ENCODE measurements at places on chromosomes 5 and 9.

DNA sequence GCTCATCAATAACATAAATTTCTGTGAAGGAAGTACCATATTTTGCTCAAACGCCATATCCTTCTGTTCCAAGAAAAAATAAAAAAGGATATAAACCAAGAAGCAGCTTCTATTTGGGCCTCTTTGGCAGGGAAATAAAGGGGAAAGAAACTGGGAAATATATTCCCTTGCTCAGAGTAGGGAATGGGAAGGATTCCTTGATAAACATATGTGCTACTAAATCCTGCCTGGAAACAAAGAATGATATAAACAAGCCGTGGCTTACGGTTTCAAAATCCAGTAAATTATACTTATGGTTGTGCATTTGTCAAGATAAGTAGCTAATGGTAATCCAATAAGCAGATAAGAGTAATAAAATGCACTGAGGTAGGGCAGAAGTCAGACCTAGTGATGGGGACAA is 481.6 kb downstream of the NTRK2 start:
- DNase-seq = no peak

DNA sequence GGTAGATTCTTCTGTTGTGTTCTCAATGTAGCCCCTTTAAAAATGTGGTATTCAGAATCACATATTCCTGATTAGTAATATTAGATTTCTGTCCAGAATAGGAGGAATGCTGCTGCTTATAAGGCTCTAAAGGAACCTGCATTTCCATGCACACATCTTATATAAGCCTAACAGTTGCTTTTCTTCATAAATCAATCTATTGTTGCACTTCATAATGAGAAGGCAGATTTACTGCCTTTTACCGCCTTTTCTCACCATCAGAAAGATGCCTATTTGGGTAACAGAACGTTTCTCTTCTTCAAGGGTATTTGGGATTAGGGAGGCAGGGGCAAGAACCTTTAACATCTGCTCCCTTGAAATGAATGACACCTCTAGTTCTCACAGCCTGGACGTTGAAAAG is 243.4 kb downstream of the MLLT3 start:
- peak; percentile 18 for DNase-seq

DNA sequence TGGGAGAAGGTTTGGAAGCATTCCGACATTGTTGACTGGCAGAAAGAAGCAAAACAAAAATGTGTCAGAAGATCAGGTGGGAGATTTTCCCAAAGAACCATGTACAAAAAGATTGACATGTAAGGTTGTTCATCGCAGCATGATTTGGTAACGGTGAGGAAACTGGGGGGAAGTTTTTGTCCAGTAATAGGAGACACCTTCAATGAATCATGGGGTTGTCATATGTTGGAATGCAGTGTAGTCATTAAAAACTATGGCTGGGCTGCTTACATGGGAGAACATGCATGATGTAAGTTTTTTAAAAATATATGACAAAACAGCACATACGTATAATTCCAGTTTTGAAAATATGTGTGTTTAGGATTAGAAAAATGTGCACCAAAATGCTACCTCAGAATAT is 50.5 kb downstream of the HSD17B3 start:
- no peak for DNase-seq

DNA sequence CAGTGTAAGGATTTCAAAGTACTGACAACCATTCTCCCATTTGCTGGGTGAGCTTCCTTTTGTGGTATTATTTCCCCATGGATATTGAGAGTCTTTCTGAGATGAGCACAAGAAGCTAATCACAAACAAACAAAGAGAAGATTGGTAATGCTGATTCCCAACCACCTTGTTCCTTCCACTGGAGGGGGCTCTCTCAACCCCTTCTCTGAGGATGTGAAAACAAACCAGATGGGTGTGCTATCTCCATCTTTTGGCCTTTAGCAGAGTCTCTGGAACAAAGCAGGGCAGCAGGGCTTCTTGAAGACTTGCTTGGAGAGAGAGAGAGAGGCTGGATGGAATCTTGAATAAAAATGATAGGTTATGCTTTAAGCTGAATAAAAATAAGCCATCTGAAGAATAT is 576.7 kb upstream of the ZNF462 start:
- no peak for DNase-seq

- DNase-seq = no peak
Measured at GRCh38 chr5:157469687-157470086, 9.7 kb downstream of the NIPAL4 start.

- DNase-seq = no peak
Measured at GRCh38 chr9:84062538-84062937, 81.9 kb downstream of the RMI1 start.

- DNase-seq = no peak
Measured at GRCh38 chr5:114312658-114313057, 49.2 kb upstream of the KCNN2 start.

DNA sequence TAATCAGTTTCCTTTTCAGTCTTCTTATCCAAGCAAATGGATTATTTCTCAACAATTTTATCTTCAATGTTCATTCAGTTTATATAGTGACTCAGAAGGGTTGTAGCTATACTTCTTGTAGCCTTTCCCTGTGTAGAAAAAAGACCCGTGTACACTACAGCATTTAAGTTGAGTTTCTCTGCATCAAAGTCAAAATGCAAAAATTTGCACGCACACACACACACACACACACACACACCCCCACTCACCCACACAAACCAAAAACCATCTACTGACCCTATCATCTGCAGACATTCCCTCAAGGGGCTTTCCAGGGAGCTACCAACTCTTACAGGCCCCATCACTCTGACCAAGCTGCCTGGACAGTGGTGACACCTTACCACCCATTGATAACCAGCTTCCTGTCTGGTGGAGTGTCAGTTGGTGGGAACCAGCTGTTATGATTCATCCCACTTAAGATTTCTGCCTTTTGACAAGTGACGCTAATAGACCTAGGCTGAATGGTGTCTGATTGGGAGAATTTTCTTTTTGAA is 12.2 kb upstream of the ELL2 start:
- DNase-seq = peak; percentile 33

- DNase-seq = peak; percentile 67
Measured at GRCh38 chr5:39283231-39283818, 64.0 kb upstream of the FYB1 start.

DNA sequence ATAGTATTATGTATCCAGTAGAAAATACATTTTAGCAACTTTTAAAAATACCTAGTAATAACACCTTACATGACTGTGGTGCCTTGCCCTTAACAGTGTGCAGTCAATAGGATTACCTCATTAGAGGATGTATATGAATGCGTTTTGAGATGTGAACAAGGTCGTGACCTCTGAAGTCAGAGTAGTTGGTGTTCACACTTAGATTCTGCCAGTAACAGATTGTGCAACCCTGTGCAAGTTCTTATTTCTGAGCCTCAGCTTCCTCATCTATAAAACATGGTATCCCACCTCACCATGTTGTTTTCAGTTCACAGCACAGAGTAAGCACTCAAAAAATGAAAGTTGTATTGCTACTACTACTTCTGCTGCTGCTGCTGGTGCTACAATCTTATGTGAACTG is 347.3 kb downstream of the KDM4C start:
- DNase-seq = no peak

GRCh38 chr9:94639061-94639998 is at the start of gene FBP1:
Gene FBP1, minus strand, starts transcription at chr9:94639518. Its CDS starts 208 bp downstream, at chr9:94639310.
- DNase-seq = peak; percentile 18

- peak; percentile 43 for DNase-seq
Measured at GRCh38 chr5:44952376-44952775, 143.6 kb downstream of the MRPS30 start.

DNA sequence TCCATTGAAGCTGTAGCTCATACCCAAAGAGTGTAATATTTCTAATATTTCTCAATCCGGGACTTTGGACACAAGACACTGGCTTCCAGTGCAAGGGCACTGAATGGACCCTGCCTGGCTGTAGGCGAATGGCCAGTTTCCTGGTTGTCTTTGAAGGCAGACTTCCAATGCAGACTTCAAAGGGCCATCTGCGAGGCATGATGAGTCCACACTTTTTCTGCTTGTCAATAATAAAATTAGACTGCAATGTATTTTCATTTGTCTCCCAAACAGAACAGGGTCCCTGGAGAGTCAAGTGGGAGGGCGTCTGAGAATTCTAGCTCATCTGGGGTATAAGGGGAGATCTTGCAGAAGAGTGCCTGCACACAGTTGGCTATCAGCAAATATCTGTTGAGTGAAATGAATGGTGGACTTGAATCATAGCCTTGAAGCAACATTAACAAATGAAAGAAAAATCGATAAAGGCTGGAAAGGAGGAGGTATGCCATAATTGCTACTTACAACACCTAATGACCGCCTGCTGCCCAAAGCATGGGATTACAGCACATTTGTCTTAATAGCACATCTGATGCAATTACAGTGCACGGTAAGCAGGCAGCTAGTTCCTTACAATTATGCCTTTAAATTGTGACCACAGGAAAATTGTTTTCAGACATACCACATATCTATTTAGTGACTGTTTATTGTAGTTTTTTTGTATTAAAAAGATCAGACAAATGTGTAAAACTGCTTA is 137.5 kb downstream of the ARHGEF28 start:
- no peak for DNase-seq

DNA sequence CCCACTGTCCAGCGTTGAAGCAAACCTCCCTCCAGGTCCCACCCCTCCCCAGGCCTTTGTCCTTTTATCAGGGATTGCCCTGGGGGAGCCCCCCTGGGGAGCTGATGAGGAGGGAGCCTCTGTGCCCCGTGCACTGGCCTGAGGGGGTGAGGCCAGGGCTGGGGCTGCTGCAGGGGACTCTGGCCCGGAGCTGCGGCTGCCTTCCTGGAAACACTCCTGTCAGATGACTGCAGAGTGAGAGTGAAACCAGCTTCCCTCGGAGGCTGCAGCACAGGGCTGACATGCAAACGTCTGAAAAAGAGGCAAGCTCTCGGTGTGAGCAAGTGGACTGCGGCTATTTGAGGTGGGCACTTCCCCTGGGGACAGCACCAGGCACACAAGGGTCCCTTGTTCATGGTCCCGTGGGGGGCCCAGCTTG is 4.6 kb upstream of the TRAF2 start:
- DNase-seq = peak; percentile 28

DNA sequence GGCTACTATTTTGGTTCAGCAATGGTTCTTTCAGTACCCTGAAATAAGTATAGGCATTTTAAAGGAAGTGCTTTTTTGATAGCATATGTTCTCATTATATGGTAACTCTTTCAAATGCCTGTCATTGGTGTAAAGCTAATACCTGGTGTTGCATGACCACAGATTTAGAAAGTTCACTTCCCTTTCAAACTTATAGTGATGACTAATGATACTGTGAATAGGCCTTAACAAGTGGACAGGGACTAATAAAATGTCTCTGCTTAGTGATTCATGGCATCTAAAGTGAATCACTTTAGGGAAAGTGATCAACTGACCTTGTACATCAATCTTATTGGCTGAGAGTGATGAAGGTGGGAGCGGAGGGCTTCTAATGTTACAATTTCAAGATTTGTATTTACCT is 21.6 kb downstream of the MRPL22 start:
- no peak for DNase-seq

DNA sequence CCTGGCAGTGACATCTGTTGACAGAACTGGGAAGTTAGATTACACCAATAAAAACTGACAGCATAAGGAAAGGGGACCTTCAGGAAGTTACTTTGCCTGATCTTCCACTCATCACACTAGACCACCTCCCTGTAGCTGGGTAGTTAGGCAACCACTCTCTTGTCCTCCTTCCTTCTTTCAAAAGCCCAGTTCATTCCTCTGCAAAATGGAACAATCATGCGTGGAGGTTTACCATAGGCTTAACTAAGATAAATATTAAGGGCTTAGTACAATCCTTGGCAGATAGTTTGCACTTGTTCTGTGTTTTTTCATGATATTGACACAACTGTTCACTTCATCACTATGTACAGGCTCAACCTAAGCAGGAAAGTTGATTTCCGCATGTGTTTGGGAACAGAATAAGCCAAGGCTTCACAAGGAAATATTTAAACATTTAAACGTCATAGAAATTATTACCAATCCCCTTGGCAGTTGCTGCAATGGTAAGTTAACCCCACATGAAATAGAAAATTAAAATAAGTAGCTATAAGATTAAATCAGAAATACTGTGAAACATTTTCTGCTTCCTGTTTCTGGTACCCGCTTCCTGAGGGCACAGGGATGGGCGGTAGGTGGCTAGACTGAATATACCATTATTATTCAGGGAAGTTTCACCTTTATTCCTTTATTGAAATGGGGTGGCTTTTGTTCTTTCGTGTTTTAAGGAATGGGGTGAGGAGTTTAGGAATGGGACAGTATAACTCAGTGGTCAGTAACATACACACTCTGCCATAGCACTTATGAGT is 9.9 kb upstream of the PTGER4 start:
- no peak for DNase-seq

DNA sequence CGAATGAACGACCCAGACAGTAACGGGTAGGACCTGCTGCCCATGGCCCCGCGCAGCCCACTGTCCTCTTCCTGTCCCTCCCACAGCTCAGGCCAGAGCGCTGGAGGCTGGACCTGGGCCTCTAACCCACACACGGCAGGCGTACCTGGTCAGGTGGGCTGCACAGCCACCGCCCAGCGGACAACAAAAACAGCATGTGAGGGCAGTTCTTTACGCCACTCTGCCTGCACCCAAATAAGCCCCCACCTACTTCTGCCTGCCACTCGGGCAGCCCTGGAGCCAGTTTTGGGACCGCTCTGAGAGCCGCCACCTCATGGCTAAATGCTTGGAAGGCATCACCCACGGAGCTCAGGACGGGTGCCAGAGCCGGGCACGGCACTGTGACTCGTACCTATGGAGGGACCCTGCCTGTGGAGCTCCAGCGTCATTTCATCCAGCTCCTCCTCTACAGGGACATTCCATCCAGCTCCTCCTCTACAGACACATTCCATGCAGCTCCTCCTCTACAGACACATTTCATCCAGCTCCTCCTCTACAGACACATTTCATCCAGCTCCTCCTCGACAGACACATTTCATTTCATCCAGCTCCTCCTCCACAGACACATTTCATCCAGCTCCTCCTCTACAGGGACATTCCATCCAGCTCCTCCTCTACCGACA is 18.9 kb downstream of the CLPTM1L start:
- no peak for DNase-seq

DNA sequence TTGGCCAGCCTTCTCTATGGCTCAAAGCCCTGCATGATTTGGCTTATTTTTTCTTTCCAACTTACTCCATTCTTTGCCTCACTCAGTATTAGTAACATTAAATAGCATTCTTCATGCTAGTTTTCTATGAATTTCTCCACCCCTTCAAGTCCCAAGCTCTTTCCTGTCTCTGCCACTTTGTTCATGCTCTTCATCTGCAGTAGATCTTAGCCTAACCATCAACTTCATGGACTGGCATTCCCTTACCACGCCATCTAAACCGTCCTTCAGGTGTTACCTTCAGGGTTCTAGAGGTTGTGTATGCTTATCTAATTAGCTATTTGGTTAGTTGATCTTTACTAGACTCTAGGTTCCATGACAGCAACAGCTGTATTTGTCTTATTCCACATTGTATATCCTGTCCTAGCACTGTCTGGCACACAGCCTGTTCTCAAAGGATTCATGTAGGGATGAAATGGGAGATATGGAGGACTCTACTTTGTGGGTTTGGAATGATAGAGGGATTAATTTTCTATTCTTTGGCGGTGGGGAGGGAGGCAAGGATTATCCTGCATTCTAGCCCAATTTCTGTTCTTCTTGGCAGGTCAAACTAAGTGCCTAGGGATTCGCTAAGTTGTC is 26.4 kb downstream of the TMEM167A start:
- DNase-seq = no peak

GRCh38 chr5:14102666-14103065 is 40.5 kb upstream of the TRIO start:
- DNase-seq = no peak

GRCh38 chr9:128049843-128050242 is 17.3 kb downstream of the NAIF1 start:
- no peak for DNase-seq

Data from erythroblast (primary cell).